Stimulated activated CD4-positive, alpha-beta T cell treated with anti-CD3 and anti-CD28 coated beads, Interleukin-12 subunit alpha, Interleukin-12 subunit beta, amount 100 ng/mL, for 48 hours (primary cell): ENCODE measurements at places on chromosomes 16 and 17.

GRCh38 chr16:77308163-77308561, 109.0 kb downstream of the SYCE1L start:
- no peak for DNase-seq

GRCh38 chr17:49146620-49147306, 14.2 kb downstream of the B4GALNT2 start:
- DNase-seq, result no peak

- DNase-seq, result no peak
Measured at GRCh38 chr16:8519179-8519578, 71.1 kb downstream of the TMEM114 start.

- no peak for DNase-seq
Measured at GRCh38 chr17:82950525-82951102, 110.8 kb upstream of the ZNF750 start.

DNA sequence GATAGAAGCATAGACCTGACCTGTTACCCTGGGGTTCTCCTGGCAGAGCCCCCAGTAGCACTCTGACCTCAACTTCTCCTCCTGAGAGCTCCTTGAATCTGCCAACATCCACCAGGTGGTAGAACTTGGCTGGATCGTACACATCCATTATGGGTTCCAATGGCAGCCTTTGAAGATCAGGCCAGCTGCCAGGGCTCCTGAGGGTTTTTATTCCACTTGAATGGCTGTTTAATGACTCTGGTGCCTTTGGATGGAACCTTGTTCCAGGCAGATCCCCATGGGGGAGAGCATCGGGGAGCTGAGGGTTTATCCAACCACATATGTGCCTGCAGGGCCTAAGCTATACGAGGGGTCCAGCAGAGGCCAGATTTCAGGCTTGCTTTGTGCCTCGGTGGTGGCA, 47.1 kb upstream of the CLEC19A start:
- no peak for DNase-seq

GRCh38 chr17:6120351-6120750, 50.2 kb downstream of the WSCD1 start:
- no peak for DNase-seq
